Colonic mucosa (tissue), 4 donors: ENCODE measurements at places on chromosomes 6 and 20. TPM values are rescaled to one million over a fixed set of nuclear protein-coding genes. Genes with fewer than 3 reads are reported as not detected.

Gene C6orf52
- 0.99 TPM for total RNA-seq

Gene PAX1
- total RNA-seq = not detected

Gene CASP8AP2
- total RNA-seq = 13.4 TPM

Gene MUCL3
- total RNA-seq = not detected

Gene ZC2HC1B
- total RNA-seq = not detected

Gene SMLR1
- total RNA-seq = not detected

Gene OR2H2
- not detected for total RNA-seq

Gene C2
- 7.8 TPM for total RNA-seq

Gene RNF217
- 20.4 TPM for total RNA-seq

Gene DUSP15
- total RNA-seq = 0.59 TPM

Gene LST1
- 4.8 TPM for total RNA-seq

Gene NKAPL
- 0.29 TPM for total RNA-seq

Gene PLCB1
- 8.3 TPM for total RNA-seq

Gene EYA2
- 8.9 TPM for total RNA-seq

Gene VWA7
- 6.1 TPM for total RNA-seq

Gene SERPINB1
- 173 TPM for total RNA-seq

Gene ERVFRD-1
- total RNA-seq = not detected

Gene TNXB
- 20.1 TPM for total RNA-seq

Gene APMAP
- total RNA-seq = 63.3 TPM

Gene RAB44
- 0.30 TPM for total RNA-seq

Gene METTL24
- 3.5 TPM for total RNA-seq
